ENCODE measurements at places on chromosomes 3 and 15.
A peak's percentile ranks its signal among the peaks of the same experiment; 100 is the strongest.

GRCh38 chr15:28260722-28261121 is 61.3 kb downstream of the HERC2 start:
- no peak for DNase-seq

DNA sequence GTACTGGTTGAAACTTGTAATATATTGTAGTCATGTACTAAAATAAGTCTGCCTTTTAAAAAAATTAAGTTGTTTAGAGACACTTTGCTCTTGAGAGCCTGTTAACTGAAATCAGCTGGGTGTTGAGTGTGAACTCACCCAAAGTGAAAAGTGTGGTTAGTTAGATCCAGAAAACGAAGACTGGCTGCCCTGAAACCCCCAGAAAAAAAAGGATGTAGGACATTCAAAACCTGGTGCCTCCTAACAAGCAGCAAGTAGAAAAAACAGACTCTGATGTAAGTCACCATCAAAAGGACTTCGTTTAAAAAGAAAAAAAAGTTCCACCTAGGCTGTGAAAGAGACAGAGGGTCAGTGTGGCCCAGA is 40.8 kb downstream of the UMPS start:
- no peak for DNase-seq

GRCh38 chr15:48516121-48516520 is 129.4 kb downstream of the FBN1 start:
- no peak for DNase-seq

DNA sequence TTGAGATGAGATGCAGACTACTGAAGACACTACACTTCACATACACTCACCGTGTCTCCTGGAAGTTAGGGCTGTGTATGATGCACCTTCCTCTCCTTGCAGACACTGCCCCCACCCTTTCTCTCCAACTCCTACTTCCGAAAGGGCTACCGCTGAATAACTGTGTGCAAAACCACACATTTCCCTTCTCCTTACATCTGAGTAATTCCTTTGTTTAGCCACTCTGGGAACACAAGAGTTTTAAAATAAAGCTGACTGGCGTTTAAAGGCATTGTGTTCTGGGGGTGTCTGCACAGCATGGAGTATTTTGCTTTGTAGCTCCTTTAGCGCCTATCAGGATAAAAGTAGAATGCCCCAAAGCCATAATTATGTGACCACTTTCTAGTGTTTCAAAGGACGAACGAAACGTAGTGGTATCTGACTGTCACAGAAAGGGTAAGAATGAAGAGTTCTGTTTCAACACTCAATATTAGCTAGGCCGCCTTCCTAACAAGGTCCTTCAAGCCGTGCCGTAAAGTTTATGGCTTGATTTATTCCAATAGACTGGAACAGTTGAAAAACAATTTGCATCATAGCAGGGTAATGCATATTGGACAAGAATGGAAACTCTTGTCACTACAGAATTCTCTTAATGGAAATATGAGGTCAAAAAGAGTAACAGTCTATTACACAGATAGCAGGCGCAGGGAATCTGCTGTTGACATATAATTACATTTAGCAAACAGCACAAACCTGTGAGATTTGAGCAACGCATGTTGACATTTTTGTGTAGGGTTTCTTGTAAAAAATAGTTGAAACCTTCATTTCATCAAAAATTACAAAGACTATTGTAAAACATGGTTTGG is 619.9 kb downstream of the FOXP1 start:
- DNase-seq: peak; percentile 57

GRCh38 chr3:156818273-156818651 is 7.9 kb upstream of the LEKR1 start:
- no peak for DNase-seq

DNA sequence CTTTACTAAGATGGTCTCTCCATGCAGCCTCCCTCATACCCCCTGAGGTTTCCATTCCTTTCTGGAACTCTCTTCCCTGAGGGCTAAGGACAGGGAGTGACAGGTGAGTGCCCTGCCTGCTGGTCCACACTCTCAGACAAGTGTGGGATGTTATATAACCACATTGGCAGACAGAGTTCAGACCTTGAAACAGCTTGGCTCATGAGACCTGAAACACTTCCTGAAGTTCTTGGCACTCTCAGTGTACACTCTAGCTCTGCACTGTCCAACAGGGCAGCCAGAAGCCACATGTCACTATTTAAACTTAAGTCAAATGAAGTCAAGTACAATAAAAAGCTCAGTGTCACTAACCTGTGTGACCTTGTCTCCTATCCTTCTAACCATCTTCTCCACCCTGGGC is 188.5 kb downstream of the ZNF621 start:
- no peak for DNase-seq

GRCh38 chr15:33547876-33548275 is 237.1 kb downstream of the RYR3 start:
- peak; percentile 54 for DNase-seq
